ENCODE measurements at places on chromosomes 12 and 14.
A peak's percentile ranks its signal among the peaks of the same experiment; 100 is the strongest.

DNA sequence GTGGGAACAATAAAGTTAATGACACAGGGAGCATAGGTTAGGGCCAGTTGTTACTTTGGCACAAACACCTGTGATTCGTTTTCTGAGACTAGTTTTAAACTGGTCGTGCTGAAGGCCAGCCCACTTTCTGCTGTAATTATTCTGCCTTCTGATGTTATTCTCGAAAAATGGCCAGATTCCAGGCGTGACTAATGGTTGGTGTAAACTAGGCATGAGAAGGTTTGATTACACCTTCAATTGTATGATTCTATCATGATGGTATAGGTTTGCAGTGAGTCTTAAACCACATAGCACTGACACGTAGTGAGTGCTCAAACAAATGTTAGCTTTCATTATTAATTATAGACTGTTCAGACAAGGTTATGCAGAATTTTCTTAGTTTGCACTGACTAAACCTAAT lies 39.0 kb downstream of the CKB start:
- ATAC-seq, result peak; percentile 90

DNA sequence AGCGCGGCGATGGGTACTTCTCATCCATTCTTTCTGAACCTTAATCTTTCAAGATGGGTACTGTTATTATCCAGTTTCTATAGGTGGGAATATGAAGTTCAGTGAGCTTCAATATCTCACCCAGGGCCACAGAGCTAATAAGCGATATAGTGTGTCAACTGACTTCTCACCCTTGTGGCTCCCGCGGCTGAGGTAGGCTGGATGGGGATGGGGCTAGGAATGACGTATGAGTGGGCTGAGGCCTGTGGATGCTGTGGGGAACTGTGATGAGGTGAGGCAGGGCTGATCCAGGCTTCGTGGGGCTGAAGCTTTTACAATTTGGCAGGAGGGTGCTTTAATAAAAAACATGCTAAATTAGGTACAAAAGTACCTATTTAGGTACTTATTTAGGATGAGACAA lies 32.9 kb upstream of the ATP23 start:
- ATAC-seq, result no peak

DNA sequence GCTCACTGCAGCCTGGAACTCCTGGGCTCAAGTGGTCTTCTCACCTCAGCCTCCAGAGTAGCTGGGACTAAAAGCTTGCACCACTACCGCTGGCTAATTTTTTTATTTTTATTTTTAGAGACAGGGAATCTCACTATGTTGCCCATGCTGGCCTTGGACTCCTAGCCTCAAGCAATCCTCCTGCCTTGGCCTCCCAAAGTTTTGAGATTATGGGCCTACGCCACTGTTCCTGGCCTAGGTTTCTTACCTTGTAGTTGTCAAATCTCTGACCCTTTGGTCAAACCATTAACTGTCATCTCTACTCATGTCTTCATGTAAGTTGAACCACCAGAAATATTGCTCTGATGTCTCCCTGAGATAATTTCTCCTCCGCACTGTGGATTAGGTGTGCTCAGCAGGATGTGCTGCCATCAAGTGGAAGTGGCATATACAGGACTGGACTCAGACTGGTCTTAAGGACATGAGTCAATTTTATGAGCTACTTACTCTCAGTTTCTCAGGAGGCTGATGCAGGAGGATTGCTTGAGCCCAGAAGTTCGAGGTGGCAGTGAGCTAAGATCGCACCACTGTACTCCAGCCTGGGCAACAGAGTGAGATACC lies 28.5 kb downstream of the ACTR6 start:
- ATAC-seq, result peak; percentile 82

- ATAC-seq, result no peak
Measured at GRCh38 chr12:125971981-125972380, 906.7 kb downstream of the AACS start.

DNA sequence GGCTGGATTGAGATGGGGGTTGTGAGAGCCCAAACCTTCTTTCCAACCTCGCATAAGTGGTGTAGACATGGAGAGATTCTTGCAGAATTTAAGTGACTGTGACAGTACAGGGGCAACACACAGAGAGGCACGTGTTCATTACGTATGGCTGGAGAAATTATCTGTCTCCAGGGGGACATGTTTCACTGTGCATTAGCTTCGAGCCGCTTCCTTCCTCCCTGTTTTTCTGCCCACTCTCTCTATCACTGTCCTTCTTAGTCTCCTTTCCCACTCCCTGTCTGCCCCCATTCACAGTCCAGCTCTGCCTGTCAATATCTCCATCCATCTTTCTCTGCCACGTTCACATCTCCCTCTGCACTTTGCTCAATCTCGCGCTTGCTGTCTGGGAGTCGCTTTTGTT lies 11.5 kb upstream of the C14orf93 start:
- ATAC-seq, result no peak

GRCh38 chr12:112714166-112714710 lies 77.3 kb upstream of the RPH3A start:
- peak; percentile 60 for ATAC-seq

DNA sequence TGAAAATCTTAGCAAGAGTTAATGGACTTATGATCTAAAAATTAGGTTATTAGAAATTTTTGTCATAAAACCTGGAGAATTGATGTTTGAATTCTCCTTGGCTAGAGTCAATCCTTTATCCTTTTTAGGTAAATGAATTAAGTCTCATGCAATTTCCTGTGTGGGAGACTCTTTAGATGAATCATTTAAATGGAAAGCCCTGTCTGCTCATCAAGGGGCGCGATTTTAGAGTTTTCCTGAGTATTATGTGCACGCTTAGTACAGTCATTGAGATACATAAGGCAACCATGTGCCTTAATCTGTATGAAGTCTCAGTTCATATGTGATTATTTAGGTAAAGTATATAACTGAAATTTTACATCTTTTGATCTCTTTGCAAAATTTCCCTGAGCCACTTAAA lies 974.7 kb downstream of the NRXN3 start:
- ATAC-seq, result no peak

DNA sequence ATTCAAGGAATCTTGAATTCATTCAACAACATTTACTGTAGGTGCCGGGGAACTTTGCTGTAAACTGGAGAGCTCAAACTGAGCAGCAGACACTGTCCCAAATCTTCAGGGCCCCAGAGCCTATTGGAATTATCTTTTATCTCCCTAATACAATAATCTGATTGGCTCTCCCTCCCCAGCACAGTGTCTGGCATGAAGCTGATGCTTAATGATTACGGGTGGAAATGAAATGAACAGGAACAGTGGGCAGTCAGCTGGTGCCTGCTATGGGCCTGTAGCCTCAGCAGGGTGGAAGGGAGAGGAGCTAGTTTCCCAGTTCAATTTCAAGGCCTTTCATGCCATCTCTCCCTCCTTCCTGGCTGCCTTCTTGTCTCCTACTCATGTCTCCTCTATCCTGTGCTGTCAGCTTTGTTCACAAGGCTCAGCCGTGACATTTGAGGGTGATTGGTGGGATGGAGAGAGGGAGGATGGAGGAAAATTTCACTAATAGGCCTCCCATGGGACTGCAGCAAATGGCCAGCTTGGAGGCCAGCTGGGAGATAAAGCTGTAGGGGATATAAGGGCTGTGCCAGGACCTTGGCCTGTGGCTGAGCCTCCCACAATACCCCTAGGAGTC lies 4.3 kb upstream of the RAPGEF3 start:
- no peak for ATAC-seq

DNA sequence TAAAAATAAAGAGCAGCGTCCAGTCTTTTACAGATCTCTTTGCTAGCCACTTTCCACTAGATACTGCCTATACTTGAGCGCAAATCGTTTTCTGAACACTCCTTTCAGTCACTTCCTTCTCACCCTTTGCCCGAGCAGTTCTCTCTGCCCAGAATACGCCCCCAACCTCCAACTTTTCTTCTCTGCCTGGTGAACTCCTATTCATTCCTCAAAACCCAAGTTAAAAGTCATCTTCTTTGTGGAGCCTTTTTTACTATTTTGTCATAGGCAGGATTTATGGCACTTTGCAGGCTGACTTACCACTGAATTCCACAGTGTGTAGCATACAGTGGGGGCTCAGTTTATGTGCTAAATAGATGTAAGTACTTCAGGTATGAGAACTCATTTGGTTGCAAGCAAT lies 4.0 kb downstream of the CCDC63 start:
- no peak for ATAC-seq

DNA sequence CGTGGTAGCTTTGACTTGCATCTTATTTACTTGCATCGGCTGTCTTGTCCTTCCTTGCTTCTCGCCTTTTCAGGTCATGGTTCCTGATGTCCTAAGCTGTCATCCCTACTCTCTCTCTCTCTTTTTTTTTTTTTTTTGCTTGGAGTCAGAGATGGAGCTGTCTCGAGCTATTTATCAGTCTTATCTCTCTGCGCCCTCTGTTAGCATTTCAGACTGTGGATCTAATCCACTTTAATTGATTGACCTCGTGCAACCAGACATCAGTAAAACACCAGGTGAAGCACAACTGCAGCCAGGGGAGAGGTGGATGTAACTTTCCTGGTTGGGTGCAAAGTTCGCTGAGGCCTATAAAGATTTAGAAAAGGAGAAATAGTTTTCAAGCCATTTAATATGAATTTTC lies 554.8 kb downstream of the DIO2 start:
- ATAC-seq, result no peak

DNA sequence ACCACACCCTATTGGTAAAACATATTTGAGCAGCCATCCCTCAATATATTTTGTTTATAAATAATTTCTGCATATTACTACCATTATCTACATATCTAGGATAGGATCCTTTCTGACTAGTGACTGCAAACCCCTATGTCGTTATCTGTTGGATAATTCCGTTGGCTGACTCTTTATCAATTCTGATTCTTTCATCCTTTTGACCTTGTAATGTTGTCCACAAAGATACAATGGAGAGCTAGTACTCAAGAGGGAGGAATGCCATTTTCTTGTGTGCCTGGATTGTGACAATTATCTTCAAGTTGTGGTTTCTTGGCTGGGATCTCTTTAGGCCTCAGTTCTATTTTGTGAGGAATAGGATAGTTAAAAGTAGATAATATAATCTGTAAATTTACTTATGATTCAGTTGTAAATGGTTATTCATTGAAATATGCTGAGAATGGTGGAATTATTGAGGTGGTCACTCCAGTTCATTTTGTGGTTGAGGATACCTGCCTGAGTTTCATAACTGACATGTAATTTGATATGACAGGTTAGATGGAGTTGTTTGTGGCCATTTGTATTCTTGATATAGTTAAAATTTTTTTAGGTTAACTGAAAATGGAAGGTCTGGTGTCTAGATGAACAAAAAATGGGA lies 10.1 kb downstream of the CHST11 start:
- ATAC-seq, result no peak

DNA sequence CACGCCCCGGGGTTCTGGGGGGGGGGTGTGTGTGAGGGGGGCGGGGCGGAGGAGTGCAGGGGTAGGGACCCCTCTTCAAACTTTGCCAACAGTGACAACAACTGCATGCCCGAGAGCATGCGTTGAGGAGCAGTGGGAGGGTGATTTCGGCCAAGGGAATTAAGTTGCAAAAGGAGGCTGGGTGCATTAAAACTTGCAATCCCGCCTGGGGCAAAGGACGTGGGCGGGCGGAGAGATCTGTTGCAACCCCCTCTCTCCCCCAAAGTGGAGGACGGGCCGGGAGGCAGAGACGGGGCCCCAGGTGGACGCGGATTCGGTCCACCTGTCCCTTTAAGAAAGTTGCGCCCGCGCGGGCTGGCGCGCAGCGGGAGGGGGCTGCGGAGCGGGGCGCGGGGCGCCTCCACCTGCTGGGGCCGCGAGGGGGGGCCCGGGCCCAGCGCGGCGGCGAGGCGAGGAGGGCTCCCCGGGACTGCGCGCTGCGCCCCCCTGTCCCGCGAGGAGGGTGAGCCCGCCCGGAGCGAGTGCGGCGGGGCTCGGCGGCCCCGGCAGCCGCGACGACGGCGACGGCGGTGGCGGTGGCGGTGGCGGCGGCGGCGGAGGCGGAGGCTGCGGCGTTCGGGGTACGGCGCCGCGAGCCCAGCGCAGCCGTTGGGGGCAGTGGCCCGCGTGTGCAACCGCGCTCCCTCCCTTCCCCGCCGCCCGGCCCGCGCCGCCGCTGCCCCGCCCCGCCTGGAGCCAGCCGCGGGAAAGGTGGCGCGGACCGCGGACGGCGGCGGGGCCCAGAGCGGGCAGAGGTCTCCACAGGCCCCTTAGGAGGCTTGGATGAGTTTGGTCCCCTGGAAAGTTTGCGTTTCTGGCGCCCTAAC lies 530 bp upstream of the FOXN4 start:
- ATAC-seq, result no peak

- no peak for ATAC-seq
Measured at GRCh38 chr14:22483863-22484593, 105.0 kb downstream of the DAD1 start.

DNA sequence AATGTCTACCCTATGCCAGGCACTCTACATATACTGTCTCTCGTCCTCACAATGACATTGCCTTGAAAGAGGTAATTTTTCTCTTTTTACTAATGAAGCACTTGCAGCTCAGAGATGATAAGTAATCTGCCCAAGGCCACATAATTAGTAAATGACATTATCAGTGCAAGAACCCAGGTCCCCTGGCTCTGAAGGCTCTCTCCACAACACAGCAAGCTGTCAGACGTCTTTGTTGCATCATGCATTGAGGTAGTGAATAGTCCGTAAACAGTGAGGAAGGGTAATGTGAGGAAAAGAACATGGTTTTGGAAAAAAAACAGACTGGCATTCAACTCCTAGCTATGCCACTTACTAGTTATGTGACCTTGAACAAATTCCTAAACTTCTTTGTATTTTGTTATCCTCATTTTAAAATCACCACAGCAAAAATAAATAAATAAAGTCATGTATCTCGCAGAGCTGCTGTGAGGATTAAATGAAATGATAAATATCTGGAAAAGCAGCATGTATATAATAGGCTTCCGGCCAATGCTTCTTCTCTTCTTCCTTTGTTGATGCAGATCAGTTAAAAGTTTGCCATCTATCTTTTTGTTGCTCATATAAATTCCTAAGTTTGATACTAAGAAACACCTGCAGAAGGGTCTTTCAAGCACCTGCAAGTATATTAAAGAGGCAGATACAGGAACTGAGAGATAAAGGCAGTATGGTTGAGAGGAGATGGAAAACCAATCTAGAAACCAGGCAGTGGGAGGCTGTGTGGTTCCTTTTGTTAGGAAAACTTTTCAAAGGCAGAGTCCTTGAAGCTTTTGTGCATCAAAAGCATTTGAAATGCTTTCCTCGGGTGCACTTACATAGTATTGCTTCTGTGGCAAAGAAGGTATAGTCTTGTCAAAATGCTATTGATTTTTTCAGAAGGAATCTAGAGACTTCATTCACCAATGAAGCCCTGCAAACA lies 82.8 kb downstream of the BTG1 start:
- ATAC-seq, result no peak

- no peak for ATAC-seq
Measured at GRCh38 chr12:55823419-55823818, 5.6 kb downstream of the ORMDL2 start.

DNA sequence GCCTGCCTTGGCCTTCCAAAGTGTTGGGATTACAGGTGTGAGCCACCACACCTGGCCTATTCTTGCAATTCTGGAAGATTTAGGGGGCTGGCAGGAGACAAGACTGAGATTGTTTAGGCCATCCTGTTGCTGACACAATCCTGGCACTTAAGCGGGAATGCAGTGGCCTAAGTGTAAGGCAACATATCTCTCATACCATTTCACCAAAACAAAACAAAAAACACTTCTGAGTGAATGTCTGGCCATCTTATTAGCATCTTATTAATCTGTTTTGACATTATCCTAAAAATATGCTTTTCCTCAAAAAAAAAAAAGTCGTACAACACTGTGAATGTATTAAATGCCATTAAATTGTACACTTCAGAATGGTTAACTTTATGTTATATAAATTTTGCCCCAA lies 67.6 kb downstream of the DENND5B start:
- ATAC-seq, result no peak

All from esophagus mucosa (tissue), 1 donor.